Mesothelial cell of epicardium (in vitro differentiated cells): ENCODE measurements at places on chromosomes 11 and 22. TPM values are rescaled to one million over a fixed set of nuclear protein-coding genes. Genes with fewer than 3 reads are reported as not detected.

The CABP4 gene
- 0.29 to 0.43 TPM (median 0.33 TPM) in 3 replicates for total RNA-seq

GRCh38 chr11:134332782-134333181, 994 bp downstream of the GLB1L2 start:
- no peaks in the 10 kb centered on the region for H3K36me3 ChIP-seq
- DNase-seq, result no peak
- H3K27me3 ChIP-seq, result peaks cover 62% of the 10 kb centered on the region

DNA sequence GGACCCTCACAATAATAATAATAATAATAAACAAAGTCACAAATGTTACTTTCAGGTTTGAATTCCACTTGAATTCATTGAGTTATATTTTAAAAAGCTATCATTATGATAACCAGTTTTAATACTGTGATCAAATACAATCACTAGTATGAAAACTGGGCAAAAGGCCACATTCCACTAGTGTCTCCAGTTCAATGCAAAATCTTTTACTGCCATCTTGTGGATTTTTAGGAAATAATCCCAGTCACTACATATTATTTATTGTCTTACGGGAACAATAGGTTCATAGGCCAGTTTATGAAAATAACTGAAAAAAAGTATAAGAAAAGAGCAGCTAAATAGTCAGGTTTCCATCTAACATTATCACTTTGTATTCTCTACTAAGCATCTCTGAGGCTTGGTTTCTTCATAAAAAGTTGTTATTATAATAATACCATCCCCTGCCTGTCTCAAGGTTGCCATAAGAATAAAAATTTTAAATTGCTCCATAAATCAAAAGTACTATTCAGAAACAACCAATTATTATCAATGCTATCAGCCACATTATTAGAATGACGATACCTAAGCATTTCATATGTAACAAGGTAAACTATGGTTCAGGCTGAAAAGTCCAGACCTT, 533.9 kb upstream of the CCDC90B start:
- no peaks in the 10 kb centered on the region for H3K27me3 ChIP-seq
- H3K36me3 ChIP-seq, result no peaks in the 10 kb centered on the region
- no peak overlapping the region for H3K4me3 ChIP-seq
- no peak overlapping the region for H3K27ac ChIP-seq
- no peak for DNase-seq
- peaks cover 3% of the 10 kb centered on the region for H3K4me1 ChIP-seq

DNA sequence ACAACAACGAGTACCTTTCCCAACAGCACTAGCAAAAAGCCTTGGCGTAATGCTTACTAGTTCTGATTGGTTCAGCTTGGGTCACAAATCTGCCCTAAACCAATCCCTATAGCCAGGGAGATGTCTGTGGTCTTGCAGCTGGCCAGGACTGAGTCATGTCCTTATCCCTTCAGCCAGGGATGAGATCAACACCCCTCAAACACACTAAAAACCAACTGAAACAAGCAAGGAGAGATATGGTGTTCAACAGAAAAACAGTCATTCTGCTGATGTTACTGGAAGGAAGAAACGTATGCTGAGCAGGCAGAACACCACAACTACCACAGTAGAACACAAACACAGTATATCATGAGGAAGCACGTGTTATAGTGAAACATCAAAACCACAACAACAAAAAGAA, 375.6 kb downstream of the LARGE1 start:
- H3K4me1 ChIP-seq, result no peaks in the 10 kb centered on the region
- H3K36me3 ChIP-seq, result no peaks in the 10 kb centered on the region
- no peak overlapping the region for H3K27ac ChIP-seq
- DNase-seq, result no peak
- no peak overlapping the region for H3K4me3 ChIP-seq
- H3K27me3 ChIP-seq, result no peaks in the 10 kb centered on the region

The OR2AT4 gene
- total RNA-seq, result not detected in 3 replicates

- H3K4me3 ChIP-seq, result no peak overlapping the region
- no peaks in the 10 kb centered on the region for H3K4me1 ChIP-seq
- H3K36me3 ChIP-seq, result no peaks in the 10 kb centered on the region
- no peak for DNase-seq
- no peak overlapping the region for H3K27ac ChIP-seq
These were observed 18.9 kb upstream of the GAL start for GRCh38 chr11:68665436-68665835.

The WNT7B gene
- 11.2 to 12.2 TPM (median 12.0 TPM) in 3 replicates for total RNA-seq

DNA sequence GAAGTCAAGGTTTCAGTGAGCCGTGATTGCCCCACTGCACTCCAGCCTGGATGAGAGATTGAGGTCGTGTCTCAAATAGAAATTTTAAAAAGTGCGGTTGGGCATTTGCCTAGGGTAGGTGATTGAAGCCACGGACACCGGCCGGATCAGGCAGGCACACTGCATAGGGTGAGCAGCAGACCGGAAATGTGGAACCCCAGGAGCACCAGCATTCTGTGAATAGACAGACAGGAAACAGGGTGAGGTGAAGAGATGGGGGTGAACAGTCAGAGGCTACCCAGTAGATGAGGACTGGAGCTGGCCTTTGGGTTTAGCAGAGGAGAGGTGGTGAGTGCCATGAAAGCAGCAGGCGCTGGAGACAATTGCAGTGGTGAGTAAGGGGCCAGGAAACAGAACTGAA, 43.5 kb downstream of the PPFIA1 start:
- H3K4me3 ChIP-seq, result no peak overlapping the region
- no peak for DNase-seq
- H3K4me1 ChIP-seq, result no peaks in the 10 kb centered on the region
- H3K27ac ChIP-seq, result peak overlapping the region; percentile 58

GRCh38 chr11:57414612-57415212, 12.2 kb downstream of the SLC43A3 start:
- no peaks in the 10 kb centered on the region for H3K4me1 ChIP-seq
- H3K4me3 ChIP-seq, result no peak overlapping the region

The CPT1B gene
- total RNA-seq, result 109 to 112 TPM (median 111 TPM) in 3 replicates

- H3K36me3 ChIP-seq, result no peaks in the 10 kb centered on the region
- DNase-seq, result no peak
- no peak overlapping the region for H3K4me3 ChIP-seq
- H3K27ac ChIP-seq, result no peak overlapping the region
- H3K27me3 ChIP-seq, result peaks cover 20% of the 10 kb centered on the region
These were observed 14.9 kb upstream of the MS4A4A start for GRCh38 chr11:60265373-60266214.

The KCNC1 gene
- 0.18 to 0.20 TPM (median 0.20 TPM) in 3 replicates for total RNA-seq

- no peak for DNase-seq
- H3K4me1 ChIP-seq, result peaks cover 27% of the 10 kb centered on the region
- no peak overlapping the region for H3K4me3 ChIP-seq
- peaks cover 3% of the 10 kb centered on the region for H3K27me3 ChIP-seq
- no peaks in the 10 kb centered on the region for H3K36me3 ChIP-seq
- H3K27ac ChIP-seq, result no peak overlapping the region
These were observed 90.5 kb downstream of the UBASH3B start for GRCh38 chr11:122746050-122746478.

The TTLL8 gene
- 0.11 to 0.44 TPM (median 0.13 TPM) in 3 replicates for total RNA-seq

GRCh38 chr11:78290293-78291176, 101.8 kb downstream of the USP35 start:
- H3K4me1 ChIP-seq, result peaks cover 4% of the 10 kb centered on the region
- no peak overlapping the region for H3K4me3 ChIP-seq
- H3K27me3 ChIP-seq, result no peaks in the 10 kb centered on the region
- peaks cover 25% of the 10 kb centered on the region for H3K36me3 ChIP-seq

DNA sequence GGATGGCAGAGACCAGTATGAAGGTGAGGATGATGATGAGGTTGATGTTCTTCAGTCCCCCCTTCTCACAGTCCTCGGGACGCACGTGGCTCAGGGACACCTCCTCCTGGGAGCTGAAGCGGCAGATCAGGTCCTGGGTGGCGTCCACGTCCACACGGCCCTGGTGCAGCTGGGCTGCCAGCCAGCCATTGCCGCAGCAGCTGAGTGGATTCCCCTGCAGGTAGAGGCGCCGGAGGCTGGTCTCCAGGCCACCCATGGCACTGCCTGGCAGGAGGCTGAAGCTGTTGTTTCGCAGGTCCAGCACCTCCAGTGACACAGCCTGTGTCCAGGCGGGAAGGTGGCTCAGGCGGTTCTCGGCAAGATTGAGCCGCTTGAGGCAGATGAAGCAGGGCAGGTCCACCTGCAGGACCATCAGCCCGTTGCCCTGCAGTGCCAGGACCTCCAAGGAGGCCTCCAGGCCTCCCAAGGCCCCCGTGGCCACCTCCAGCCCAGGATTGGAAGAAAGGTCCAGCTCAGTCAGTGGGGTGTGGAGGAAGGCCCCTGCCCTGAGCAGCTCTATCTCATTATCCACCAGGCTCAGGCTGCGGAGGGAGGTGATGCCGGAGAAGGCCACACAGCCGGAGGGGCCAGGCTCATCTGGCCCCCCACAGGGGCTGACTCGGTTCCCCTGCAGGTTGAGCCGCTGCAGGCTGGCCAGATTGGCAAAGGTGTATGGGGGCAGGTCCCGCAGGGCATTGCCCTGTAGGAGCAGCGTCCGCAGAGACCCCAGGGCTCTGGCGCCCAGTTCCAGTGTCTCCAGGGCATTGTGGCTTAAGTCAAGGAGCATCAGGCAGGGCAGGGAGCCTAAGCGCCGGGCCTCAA, 10.6 kb downstream of the LRRC32 start:
- no peak overlapping the region for H3K27ac ChIP-seq
- H3K27me3 ChIP-seq, result no peaks in the 10 kb centered on the region
- peaks cover 12% of the 10 kb centered on the region for H3K4me1 ChIP-seq
- H3K36me3 ChIP-seq, result peaks cover 3% of the 10 kb centered on the region
- no peak overlapping the region for H3K4me3 ChIP-seq
- DNase-seq, result no peak

DNA sequence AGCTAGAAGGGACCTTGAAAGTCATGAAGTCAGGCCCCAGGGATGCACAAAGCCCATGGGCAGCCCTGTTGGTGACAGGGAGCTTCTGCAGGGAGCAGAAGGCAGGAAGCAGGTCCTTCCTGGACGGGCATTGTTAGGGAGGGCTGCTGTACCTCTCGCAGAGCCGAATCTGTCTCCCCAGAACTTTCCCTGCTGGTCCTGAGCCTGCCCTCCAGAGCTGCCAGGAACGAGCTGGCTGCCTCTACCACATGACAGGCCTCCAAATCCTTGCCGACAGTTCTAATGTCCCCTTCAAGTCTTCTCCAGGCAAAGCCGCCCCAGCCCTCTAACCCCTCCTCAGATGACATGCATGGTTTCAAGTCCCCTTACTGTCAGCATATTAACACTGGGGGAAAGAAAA, 20.1 kb downstream of the SYT7 start:
- H3K4me3 ChIP-seq, result no peak overlapping the region
- no peak overlapping the region for H3K27ac ChIP-seq
- H3K27me3 ChIP-seq, result peaks cover 60% of the 10 kb centered on the region
- H3K4me1 ChIP-seq, result peaks cover 3% of the 10 kb centered on the region

GRCh38 chr11:133173810-133174412, 358.4 kb downstream of the OPCML start:
- H3K27me3 ChIP-seq, result peaks cover 9% of the 10 kb centered on the region
- no peak overlapping the region for H3K27ac ChIP-seq
- no peaks in the 10 kb centered on the region for H3K4me1 ChIP-seq
- H3K36me3 ChIP-seq, result no peaks in the 10 kb centered on the region
- no peak overlapping the region for H3K4me3 ChIP-seq
- DNase-seq, result no peak

DNA sequence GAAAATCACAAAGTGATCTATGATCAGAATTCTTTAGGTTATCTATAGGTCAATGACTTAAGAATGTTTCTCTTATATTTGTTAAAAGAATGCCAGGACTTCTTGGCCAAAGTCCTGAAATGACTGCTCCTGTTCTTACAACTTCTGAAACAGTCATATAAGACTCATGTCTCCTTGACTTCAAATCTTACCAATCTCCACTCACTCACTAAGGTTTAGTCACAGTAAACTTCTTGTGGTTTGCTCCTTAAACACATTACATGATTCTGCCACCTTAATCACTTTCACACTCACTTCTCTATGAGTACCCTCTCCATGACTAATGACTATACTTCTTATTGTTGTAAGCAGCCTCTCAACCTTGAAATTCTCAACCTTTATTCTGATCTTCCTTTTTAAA, 648.7 kb upstream of the CCDC179 start:
- H3K36me3 ChIP-seq, result no peaks in the 10 kb centered on the region
- no peak for DNase-seq

- no peak within 1 kb of the TSS for H3K27ac ChIP-seq
- peaks cover 11% of the 10 kb centered on the region for H3K4me1 ChIP-seq
- peak; percentile 54 for DNase-seq
- H3K36me3 ChIP-seq, result no peaks in the 10 kb centered on the region
- H3K4me3 ChIP-seq, result peak within 1 kb of the TSS; percentile 73
- peaks cover 96% of the 10 kb centered on the region for H3K27me3 ChIP-seq
These were observed at the start of gene NELL1 for GRCh38 chr11:20668844-20669819. Gene NELL1 (plus strand): TSS chr11:20669586.

DNA sequence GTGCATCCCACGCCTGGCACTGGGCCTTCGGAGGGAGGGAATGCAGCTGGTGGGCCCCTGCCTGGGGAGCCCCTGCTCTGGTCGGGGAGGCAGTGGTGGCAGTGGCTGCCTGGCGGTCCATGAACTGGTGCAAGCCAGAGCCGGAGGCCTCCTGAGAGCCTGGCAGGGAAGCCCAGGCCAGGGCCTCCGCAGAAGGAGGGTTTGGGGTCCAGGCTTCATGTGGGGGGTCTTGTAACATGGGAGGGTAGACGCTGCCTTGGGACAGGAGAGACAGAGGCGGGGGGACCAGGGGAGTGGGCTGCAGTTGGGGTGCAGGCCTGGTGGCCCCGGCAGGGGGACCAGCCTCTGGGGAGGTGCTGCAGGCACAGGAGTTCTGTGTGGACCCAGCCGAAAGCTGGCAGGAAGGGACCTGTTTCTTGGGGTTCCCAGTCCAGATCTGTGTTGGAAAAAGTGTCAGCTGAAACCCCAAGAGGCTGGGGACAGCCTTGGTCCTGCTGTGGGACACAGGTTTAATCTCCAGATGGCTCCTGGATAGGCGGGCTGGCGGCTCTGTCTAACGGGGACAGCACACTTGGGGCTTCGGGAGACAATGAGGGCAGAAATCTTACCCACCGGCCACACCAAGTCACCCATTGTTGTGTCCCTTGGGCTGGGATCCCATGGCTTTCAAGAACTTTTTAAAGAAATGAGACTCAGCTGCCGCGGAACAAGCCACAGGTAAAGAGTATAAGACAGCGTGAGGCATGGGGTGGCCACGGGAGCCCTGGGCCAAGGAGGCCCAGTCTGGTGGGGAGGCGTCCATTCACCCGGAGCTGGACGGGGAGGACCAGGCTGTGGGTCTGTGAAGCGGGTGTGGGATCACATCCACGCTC, 73.5 kb downstream of the KCNQ1 start:
- H3K27ac ChIP-seq, result no peak overlapping the region
- no peaks in the 10 kb centered on the region for H3K4me1 ChIP-seq
- no peak overlapping the region for H3K4me3 ChIP-seq
- peaks cover 18% of the 10 kb centered on the region for H3K27me3 ChIP-seq
- DNase-seq, result peak; percentile 6

The CASP1 gene
- 2.7 to 4.9 TPM (median 2.8 TPM) in 3 replicates for total RNA-seq
